ENCODE measurements at places on chromosomes 3 and 15. TPM values are rescaled to one million over a fixed set of nuclear protein-coding genes. Genes with fewer than 3 reads are reported as not detected.

DNA sequence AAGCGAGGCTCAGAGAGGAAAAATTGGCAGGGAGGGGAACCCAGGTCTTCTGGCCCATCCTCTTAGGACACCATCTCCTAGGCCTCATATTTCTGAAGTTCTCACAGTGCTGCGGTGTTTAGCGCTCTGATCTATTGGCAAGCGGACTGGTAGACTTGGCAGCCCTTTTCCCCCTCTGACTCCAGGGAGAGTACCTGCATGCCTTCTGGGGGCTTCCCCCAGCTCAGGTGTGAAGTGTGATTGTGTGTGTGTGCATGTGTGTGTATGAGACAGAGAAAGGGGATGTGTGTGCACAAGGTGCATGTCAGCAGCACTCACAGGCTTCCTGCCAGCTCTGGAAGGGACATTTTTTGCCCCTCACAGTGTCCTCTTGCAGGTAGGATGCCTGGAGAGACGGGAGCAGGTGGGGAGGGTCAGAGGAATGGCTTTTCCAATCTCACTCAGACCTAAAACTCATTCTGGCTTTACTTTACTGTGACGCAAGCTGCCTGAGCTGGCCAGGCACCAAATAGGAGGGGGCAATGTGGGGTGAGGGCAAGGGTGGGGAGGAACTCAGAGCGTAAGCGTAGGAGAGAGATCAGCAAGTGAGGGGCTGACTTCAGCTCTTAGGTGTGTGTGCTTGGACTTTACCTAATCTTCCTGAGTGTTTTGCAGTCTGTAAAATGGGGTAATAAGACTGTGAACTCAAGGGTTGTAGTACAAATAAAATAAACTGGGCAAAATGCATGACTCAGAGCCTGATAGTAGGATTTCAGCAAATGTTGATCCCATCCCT is 4.0 kb upstream of the IL17RE start:
- DNase-seq = no peak

RASGRF1 gene
- 0.07 TPM for polyA plus RNA-seq

DNA sequence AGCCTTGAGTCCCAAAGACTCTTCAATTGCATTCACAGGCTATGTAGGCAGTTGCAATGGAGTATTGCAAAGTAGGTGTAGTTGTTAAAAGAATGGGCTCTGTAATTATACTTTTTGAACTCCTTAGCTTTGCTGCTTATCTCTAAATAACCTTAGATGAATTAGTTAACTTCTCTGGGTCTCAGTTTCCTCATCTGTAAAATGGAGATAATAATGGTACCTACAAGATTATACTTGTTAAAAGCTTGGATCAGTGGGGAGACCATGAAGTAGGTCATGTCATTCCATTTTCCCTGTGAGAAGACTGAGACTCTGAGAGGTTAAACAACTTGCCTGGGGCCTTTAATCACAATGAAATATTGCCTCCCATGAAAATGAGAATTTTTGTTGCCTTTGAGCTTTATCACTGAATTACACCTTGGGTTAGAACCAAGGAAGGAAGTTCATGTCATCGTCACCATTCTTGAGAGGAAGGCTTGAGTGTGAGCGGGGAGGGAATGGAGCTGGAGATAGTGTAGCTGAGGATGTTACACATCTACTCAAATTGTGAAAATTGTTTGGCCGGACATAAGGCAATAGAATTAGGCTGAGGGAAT is 38.1 kb downstream of the CTDSPL start:
- no peak for DNase-seq

DNA sequence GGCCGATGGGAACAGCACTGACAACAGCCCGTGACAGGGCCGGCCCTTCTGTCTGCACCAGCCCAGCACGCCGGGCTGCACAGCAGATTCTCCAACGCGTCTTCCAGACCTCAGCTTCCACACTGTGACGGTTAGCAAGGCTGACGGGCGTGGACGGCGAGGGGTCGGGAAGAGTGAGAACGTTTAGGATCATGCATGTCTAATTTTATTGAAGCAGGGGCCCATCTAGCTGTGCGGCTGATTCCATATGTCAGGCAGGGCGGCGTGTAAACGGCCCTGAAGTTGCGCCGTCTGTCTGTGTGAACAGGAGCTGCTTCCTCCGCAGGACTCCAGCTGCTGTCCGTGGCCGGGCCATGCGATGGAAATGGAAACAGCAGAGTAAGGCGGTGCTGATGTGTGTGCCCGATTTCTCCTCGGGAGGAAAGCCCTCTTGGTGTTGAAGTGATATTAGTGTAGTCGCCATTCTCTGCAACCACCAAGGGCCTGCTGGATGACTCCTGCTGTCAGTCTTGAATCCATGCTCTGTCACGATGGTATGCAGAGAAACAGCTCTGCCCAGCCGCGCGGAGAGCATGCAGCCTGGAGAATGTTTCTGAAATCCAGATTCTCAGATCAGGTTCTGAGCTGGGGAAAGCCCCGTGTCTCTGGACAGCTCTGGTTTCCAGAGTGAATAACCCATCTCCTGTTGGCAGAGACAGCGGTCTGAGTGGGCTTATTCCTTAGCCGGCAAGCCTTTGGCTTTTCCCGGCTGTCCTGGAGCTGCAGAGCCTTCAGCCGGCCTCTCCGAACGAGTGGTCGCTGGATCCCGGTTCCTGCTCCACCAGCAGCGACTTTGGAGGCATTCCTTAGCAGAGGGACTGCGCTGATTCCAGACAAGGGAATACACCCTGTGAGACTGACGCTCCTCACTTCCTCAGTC is 158.1 kb upstream of the UBE3A start:
- no peak for DNase-seq

- no peak for DNase-seq
These were observed 25.0 kb downstream of the PDCD10 start for GRCh38 chr3:167709690-167710089.

PPARG gene
- 3.7 TPM for polyA plus RNA-seq

CAMKV gene
- polyA plus RNA-seq = not detected

DNA sequence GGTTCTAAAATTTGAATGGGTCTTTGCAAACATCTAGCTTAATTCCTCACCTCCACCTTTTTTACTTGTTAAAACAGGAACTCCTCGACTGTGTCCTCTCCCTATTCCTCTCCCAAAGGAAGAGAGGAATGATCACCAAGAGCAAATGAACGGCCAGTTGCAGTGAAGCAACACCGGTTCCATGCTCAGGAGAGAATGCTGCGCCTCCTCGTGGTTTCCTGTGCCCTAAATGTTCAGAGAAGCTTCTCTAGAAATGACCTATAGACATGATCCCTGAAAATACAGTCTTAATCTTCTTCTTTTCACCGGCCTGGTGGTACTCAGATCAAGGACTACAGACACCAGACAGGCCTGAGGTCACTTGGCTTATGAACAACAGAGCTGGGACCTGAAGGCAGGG is 65.1 kb upstream of the GUCA1C start:
- no peak for DNase-seq

LRRC49 gene
- 8.6 TPM for polyA plus RNA-seq

GNAT1 gene
- not detected for polyA plus RNA-seq

DNA sequence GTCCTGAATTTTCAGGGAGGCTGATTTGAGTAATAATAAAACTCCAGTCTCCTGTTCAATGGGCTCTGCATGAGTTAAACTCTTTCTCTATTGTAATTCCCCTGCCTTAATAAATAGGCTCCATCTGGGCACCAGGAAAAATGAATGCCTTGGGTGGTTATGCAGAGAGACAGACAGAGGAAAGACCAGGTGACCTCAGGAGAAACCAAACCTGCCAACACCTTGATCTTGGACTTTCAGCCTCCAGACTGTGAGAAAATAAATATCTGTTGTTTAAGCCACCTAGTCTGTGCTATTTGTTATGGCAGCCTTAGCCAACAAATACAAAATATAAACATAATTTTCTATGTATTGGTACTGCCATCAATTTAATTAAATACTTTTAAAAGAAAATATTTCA is 64.8 kb upstream of the RAP2B start:
- no peak for DNase-seq

BAHD1 gene
- 3.3 TPM for polyA plus RNA-seq

CMTM8 gene
- polyA plus RNA-seq = 0.39 TPM

Data from BJ (cell line).